T-helper 22 cell (primary cell): ENCODE measurements at places on chromosomes 5 and 9.

- DNase-seq, result peak; percentile 25
Measured at GRCh38 chr5:56815658-56816545, 553 bp downstream of the MAP3K1 start.

- DNase-seq, result no peak
Measured at GRCh38 chr5:51821697-51822096, 438.4 kb downstream of the ISL1 start.

DNA sequence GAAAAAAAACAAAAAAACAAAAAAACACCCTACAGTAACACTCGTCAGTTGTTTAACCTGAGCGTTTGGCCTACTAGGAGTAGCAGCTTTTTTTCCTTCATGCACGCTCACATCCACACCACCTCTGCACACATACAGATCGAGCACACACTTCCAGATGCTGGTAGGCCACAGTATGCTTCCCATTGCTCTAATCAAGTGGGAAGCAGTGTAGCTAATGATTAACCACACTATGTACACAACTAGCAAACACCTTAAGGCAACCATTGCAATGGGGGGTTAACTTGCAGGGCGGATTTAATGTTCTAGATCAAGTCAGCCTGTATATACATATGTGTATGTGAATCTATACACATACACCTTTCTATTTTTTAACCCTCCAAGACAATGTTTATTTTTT, 65.5 kb upstream of the GLRX start:
- DNase-seq, result no peak

GRCh38 chr9:88018101-88018500, 43.8 kb upstream of the CDK20 start:
- DNase-seq, result no peak

GRCh38 chr9:935348-935965, 41.0 kb upstream of the DMRT3 start:
- no peak for DNase-seq

- DNase-seq, result no peak
Measured at GRCh38 chr9:124839612-124840299, 13.5 kb upstream of the WDR38 start.

DNA sequence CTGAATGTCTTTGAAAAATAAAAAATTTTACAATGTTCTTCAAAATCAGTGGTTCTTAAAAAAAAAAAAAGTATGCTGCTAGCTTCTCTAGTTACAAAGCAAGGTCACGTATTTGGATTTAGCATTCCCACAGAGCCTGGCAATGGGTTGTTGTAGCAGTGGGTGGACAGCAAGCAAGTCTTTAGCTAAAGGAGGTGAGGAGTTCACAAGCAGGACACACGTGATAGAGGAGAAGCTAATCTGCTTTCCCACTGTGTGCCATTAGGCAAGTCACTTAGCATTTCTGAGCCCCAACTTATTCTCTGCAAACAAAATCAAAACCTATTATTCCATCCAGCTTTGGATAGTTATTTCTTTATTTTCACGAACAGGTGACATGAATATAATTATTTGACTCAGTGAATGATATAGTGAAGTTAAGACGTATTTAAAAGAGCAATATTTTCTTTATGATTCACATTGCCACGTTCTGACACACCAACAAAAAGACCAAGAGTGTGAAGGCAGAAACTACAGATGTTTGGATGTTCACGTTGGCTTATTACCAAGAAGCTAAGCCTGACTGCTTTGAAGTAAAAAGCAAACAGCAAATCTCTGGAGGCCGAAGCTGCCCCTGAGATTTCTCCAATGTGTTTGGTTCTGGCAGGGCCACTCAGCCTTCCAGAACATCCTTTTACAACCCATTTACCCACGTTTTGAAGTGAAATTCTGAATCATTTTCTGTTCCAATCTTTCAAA, 612.1 kb upstream of the CDH6 start:
- DNase-seq, result no peak

GRCh38 chr5:66979738-66980137, 216.9 kb downstream of the CD180 start:
- DNase-seq, result no peak
